ENCODE measurements at places on chromosomes 2 and 18.
A peak's percentile ranks its signal among the peaks of the same experiment; 100 is the strongest.

- peaks cover 6% of the 10 kb centered on the region for H3K27me3 ChIP-seq
- no peak overlapping the region for H3K4me3 ChIP-seq
- H3K27ac ChIP-seq = no peak overlapping the region
- no peak for DNase-seq
- no peaks in the 10 kb centered on the region for H3K36me3 ChIP-seq
- no peaks in the 10 kb centered on the region for H3K4me1 ChIP-seq
Observed at GRCh38 chr18:8499810-8500675, 109.2 kb upstream of the RAB12 start.

DNA sequence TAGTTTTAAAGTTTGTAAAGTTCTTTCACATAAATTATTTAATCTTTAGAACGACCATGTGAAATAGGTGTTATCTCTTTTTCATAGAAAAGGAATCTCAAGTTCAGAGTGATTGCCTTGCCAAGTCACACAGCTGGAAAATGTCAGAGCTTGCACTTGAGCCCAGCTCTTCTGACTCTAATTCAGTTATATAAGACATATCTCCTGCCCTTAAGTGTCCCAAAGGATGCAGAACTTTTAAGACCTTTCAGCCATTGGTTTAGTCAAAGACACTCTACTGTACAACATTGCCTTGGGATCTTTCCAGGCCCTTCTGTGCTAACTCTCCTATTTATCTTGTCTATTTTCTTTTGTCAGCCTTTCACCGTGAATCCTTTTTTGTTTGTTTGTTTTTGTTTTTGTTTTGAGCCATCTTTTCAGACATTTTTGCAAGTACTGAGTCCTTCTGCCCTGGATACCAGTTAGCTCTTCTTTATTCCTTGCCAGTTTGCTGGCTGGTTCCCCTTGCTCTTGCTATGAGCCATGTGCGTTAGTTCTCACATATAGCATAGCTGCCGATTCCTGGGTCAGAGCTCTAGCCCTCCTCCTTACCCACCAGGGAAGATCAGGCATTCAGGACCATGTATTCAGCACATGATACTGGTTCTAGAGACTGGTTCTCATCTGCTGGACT is 160.0 kb upstream of the MYO3B start:
- H3K27me3 ChIP-seq = no peaks in the 10 kb centered on the region
- no peak for DNase-seq
- no peak overlapping the region for H3K4me3 ChIP-seq
- H3K4me1 ChIP-seq = no peaks in the 10 kb centered on the region
- H3K27ac ChIP-seq = no peak overlapping the region

GRCh38 chr2:60567919-60568768 is 14.7 kb upstream of the BCL11A start:
- no peak overlapping the region for H3K27ac ChIP-seq
- no peak overlapping the region for H3K4me3 ChIP-seq
- H3K4me1 ChIP-seq = peaks cover 2% of the 10 kb centered on the region

- H3K4me3 ChIP-seq = no peak overlapping the region
- H3K27ac ChIP-seq = no peak overlapping the region
- H3K27me3 ChIP-seq = no peaks in the 10 kb centered on the region
- H3K36me3 ChIP-seq = peaks cover 41% of the 10 kb centered on the region
- peaks cover 11% of the 10 kb centered on the region for H3K4me1 ChIP-seq
Observed at GRCh38 chr2:241122376-241123002, 20.4 kb upstream of the MTERF4 start.

DNA sequence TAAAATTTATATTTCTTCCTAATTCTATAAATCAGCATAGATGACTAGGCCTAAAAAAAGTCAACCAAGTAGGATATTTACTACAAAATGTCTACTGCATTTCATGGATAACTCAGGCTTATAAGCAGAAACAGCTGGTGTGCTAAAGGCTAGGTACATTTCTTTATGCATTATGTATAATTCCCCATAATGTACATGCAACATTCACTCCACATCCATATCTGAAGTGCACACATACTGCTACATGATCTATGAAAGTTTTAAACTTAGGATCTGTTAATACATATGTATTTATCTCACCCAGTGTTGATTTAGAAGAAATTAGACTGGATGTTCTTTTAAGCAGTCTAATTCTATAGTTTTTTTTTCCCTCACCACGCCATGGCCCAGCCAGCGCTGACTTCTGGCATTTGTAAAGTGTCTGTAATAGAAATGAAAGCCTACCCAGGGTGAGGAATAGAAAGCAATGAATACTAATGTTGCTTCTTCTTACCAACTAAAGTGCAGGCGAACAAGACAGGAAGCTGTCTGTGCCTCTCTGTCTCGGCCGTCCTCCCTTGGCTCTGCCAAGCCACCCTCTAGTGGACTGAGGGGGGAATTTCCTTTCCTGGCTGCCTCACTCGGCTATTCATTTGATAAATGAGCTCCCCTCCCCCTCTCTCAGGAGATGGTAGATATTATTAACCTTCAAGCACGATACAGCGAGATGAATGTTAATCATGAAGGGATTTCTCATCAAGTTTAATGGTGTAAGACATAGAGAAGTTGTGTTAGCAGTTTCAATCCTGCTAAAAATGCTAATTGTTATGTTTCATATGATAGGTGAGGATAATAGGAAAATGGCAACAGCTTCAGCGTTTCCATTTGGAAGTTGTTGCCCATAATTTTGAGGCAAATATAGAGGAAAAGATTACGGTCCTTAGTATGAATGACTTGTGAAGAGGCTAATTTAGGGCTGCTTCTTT is 384.5 kb downstream of the MTX2 start:
- no peak overlapping the region for H3K4me3 ChIP-seq
- DNase-seq = peak; percentile 69
- peaks cover 46% of the 10 kb centered on the region for H3K27me3 ChIP-seq
- peaks cover 10% of the 10 kb centered on the region for H3K4me1 ChIP-seq

GRCh38 chr2:11505652-11506610 is 27.9 kb upstream of the GREB1 start:
- no peaks in the 10 kb centered on the region for H3K36me3 ChIP-seq
- H3K4me3 ChIP-seq = no peak overlapping the region
- H3K27ac ChIP-seq = no peak overlapping the region
- no peak for DNase-seq
- peaks cover under 1% of the 10 kb centered on the region for H3K4me1 ChIP-seq

DNA sequence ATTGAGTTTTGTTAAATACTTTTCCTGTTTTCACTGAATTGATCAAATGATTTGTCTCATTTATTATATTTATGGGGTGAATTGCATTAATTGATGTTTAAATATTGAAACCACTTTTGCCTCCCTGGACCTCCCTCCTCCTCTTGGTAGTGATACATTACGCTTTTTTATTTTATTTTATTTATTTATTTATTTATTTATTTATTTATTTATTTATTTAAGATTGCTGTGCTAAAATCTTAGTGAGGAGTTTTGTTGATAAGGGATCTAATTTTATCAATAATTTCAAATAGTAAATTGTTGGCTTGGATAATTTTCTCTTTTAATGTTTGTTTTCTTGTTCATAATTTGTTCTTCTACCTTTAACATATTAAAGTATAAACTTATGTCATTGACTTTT is 1281.0 kb upstream of the NXPH2 start:
- H3K4me1 ChIP-seq = no peaks in the 10 kb centered on the region
- no peaks in the 10 kb centered on the region for H3K27me3 ChIP-seq
- no peak overlapping the region for H3K4me3 ChIP-seq
- no peaks in the 10 kb centered on the region for H3K36me3 ChIP-seq

DNA sequence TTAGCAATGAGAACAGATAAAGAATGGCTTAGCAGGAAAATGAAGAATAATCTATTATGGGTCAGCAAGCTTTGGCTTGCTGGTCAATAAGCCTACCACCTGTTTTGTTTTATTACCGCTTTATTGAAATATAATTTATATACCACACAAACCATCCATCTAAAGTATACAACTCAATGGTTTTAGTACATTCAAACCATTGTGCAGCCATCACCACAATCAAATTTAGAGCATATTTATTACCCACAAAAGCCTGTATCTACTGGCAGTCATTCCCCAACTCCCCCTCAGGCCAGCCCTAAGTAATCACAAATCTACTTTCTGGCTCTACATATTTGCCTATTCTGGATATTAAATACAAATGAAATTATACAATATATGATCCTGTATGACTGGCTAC is 17.2 kb downstream of the PPP3R1 start:
- H3K4me3 ChIP-seq = no peak overlapping the region
- H3K27ac ChIP-seq = no peak overlapping the region
- peaks cover 48% of the 10 kb centered on the region for H3K4me1 ChIP-seq
- H3K27me3 ChIP-seq = no peaks in the 10 kb centered on the region
- H3K36me3 ChIP-seq = peaks cover 9% of the 10 kb centered on the region
- no peak for DNase-seq

DNA sequence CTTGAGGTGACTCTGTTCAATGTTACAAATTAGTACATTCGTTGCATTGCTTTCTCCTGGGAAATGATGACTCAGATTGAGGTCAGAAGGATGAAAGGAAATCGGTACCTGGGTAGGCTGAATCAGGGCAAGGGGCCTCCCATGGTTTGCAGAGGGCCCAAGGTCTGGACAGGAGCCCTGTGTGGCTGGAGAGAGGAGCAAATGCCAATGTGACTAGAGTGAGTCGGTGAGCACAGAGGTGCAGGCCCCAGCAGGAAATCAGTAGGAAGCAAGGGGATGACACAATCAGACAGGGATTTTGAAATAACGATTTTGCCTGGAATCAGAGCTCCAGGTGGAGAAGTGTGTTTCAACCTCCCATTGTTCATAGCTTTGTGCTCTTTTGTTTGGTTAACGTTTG is 118.9 kb downstream of the CCDC102B start:
- no peaks in the 10 kb centered on the region for H3K4me1 ChIP-seq
- H3K27ac ChIP-seq = no peak overlapping the region
- no peaks in the 10 kb centered on the region for H3K27me3 ChIP-seq
- no peak overlapping the region for H3K4me3 ChIP-seq
- H3K36me3 ChIP-seq = no peaks in the 10 kb centered on the region

DNA sequence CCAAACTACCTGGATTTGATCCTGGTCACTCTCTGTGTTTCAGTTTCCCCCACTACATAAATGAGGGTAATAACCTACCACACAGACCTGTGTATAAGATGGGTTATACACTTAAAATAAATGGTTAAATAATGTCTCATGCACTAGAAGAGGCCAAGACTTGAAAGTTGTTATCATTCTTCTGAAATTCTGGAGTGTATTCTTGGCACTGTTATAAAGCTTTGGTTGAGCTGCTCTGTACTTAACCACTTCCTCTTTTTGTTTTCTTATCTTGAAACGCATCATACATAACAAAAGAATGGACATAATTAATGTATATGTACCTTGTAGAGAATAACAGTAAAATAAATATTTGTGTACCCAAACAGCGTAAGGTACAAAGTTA is 281.0 kb downstream of the AFF3 start:
- H3K4me1 ChIP-seq = peaks cover 8% of the 10 kb centered on the region
- no peak for DNase-seq
- no peak overlapping the region for H3K4me3 ChIP-seq
- H3K27me3 ChIP-seq = no peaks in the 10 kb centered on the region
- H3K36me3 ChIP-seq = no peaks in the 10 kb centered on the region

DNA sequence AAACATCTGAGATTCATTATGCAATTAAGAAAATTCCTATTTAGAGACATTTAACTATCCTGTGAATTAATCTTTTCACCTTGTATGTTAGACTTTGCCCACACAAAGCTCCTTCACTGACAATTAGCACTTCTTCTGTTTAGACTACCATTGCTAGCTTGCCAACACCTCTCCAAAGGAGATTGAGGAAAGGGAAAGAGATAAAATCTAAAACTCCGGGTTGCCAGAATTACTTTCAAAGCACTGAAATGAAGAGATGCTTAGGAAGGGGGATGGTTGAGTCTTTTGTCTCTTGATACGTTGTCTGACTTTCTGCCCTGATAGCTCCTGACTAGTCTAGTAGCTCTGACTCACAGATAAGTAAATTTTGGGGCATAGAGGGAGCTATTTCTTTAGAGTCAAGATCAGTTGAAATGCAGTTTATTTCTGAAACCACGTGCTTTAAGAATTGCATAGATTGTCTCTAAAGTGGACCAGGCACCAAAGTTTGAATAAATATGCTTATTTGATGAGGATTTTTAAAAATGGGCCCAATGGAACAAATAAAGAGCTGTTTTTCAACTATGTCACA is 74.1 kb upstream of the DSEL start:
- no peaks in the 10 kb centered on the region for H3K4me1 ChIP-seq
- H3K27me3 ChIP-seq = no peaks in the 10 kb centered on the region
- H3K27ac ChIP-seq = no peak overlapping the region

DNA sequence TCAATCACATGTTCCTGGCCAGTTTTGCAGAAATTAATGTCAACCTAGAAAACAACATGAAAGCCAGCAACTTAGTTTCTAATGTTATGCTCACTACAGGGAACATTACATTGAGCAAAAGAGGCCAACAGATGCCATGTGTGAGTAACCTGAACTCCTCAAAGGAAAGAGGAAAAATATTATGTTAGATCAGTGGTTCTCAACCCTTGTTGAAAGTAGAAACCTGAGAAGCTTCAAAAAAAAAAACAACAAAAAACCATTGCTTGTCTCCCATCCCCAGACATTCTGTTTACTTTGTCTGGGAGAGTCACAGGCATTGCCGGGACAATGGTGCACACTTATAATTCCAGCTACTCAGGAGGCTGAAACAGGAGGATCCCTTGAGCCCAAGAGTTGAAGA is 57.7 kb downstream of the METTL4 start:
- H3K27me3 ChIP-seq = peaks cover 9% of the 10 kb centered on the region
- no peak overlapping the region for H3K27ac ChIP-seq
- DNase-seq = no peak

GRCh38 chr2:201464547-201464946 is 13.0 kb downstream of the STRADB start:
- peaks cover 44% of the 10 kb centered on the region for H3K36me3 ChIP-seq
- no peak overlapping the region for H3K27ac ChIP-seq
- DNase-seq = peak; percentile 44
- no peaks in the 10 kb centered on the region for H3K27me3 ChIP-seq
- H3K4me1 ChIP-seq = peaks cover 5% of the 10 kb centered on the region
- H3K4me3 ChIP-seq = no peak overlapping the region

GRCh38 chr2:44897406-44897805 is 44.1 kb upstream of the SIX3 start:
- H3K36me3 ChIP-seq = no peaks in the 10 kb centered on the region
- no peaks in the 10 kb centered on the region for H3K4me1 ChIP-seq
- no peak for DNase-seq

GRCh38 chr2:204726831-204727230 is 181.6 kb downstream of the PARD3B start:
- no peak overlapping the region for H3K27ac ChIP-seq
- H3K4me1 ChIP-seq = no peaks in the 10 kb centered on the region
- no peak overlapping the region for H3K4me3 ChIP-seq
- no peaks in the 10 kb centered on the region for H3K36me3 ChIP-seq

DNA sequence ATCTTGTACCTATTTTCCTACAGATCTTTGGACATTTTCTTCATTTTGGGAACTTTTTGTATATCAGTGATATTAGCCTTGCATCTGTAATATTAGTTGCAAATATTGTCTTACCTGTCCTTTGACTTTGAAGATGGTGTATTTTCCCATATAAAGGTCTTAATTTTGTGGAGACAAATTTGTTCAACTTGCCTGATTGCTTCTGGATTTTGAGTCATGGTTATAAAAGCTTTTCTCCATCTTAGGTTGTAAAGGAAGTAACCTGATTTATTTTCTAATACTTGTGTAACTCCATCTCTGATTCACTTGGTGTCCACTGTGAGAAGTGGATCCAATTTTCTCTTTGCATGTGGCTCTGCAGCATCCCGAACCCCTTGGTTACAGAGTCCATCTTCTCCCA is 97.7 kb upstream of the OTOS start:
- H3K27me3 ChIP-seq = peaks cover 10% of the 10 kb centered on the region
- no peak overlapping the region for H3K4me3 ChIP-seq
- H3K36me3 ChIP-seq = no peaks in the 10 kb centered on the region
- DNase-seq = no peak
- H3K27ac ChIP-seq = no peak overlapping the region
- H3K4me1 ChIP-seq = no peaks in the 10 kb centered on the region

- peaks cover 61% of the 10 kb centered on the region for H3K36me3 ChIP-seq
- H3K4me3 ChIP-seq = no peak overlapping the region
- peak overlapping the region; percentile 92 for H3K27ac ChIP-seq
- DNase-seq = peak; percentile 56
- no peaks in the 10 kb centered on the region for H3K27me3 ChIP-seq
Observed at GRCh38 chr2:174587579-174587978, 10.0 kb downstream of the WIPF1 start.
